ENCODE measurements at places on chromosomes 12 and 14.

- DNase-seq = no peak
Observed at GRCh38 chr12:25264862-25265261, 14.1 kb upstream of the KRAS start.

DNA sequence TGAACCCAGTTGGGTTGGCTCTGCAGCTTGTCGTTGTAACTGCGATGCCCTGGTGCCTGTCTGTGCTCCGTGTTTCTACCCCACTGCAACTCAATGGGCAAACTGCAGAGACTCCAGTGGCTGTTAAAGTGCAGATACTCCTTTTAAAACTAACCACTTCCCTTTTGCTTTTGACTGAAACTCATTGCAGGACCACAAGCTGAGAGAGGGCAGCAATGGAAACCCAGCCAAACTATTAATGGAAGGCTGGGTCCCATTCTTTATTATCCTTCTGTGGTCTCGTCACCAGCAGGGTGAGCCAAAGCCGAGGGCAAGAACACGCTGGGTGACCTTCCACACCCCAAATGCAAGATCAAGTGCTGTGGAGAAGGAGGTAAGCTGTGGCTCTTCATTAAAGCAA is 910.4 kb downstream of the VRK1 start:
- DNase-seq = no peak

GRCh38 chr14:24054324-24054641 is 2.5 kb downstream of the CARMIL3 start:
- DNase-seq = no peak

- no peak for DNase-seq
Observed at GRCh38 chr12:84973026-84973425, 60.4 kb upstream of the SLC6A15 start.

DNA sequence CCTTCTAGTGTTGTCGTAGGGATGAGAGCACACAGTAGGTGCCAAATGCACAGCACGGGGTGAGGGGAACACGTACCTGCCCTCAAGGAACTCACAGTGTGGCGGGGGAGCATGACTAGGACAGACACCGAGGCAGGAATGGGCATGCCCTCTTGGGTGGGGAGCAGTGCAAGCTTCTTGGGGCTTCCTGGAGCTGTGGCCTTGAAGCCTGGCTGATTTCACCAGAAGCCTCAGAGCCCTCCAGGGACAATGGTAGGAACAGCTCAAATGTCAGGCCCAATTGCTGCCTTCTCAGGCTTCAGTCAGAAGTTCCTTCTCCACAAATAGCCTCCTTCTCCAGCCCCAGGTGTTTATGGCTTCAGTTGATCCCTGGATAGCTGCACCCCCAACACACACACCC is 43.4 kb downstream of the TEAD4 start:
- no peak for DNase-seq

- no peak for DNase-seq
Observed at GRCh38 chr12:9319044-9319841, 111.0 kb upstream of the PZP start.

- DNase-seq = no peak
Observed at GRCh38 chr12:77102691-77103090, 37.3 kb upstream of the E2F7 start.

DNA sequence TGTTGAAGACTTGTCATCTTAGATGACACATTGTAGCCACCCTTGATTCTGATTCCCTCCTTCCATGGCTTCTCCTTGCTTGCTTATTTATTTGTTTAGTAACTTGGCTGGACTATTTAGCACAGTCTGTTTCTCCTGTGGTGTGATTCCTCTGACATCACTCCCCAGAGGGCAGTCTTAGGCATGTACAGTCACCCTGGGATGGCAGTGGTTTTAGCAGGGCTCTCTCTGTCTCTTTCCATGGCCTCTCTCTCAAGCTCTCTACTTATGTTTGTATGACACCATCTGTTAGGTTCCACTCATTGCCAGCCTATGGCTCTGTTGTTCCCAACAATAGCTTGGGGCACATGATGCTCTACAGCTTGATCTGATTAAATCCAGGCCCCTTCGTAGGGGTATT is 158.3 kb downstream of the ADGRD1 start:
- no peak for DNase-seq

- DNase-seq = no peak
Observed at GRCh38 chr12:116529686-116530085, 29.5 kb upstream of the MAP1LC3B2 start.

GRCh38 chr14:71103662-71104484 is 196.6 kb downstream of the PCNX1 start:
- DNase-seq = no peak

DNA sequence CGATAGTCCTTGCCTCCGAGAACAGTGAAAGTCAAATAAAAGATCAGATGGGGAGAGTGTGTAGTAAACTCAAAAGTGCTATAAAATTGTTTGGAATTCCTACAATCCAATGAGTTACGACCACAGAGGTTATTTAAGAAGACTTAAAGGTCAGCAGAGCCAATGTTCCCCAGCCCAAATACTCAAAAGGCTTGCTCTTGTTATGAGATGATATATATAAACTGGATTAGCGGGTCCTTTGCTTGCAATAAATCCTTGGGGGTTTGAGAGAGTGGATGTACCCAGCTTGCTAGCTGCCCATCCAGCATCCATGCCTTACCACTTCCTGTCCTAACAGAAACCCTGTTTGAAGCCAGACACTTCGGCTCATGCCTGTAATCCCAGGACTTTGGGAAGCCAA is 29.0 kb upstream of the MED13L start:
- DNase-seq = no peak

- no peak for DNase-seq
Observed at GRCh38 chr12:111673503-111673902, 12.3 kb downstream of the BRAP start.

DNA sequence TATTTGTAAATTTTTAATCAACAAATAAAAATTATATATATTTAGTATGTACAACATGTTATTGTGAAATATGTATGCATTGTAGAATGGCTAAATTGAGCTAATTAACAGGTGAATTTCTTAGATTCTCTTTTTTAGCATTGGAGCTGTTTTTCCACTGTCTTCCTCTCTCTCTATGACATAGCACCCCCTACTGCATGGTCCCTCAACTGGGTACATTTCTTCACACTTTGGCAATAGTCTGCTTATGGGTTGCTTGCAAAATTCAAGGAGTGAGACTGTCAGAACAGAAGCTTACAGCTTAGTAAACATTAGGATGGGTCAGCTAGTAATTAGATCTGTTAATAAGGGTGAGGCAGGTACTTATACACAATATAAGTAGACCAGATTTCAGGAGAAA is 658.5 kb upstream of the MGAT4C start:
- DNase-seq = peak; percentile 31

GRCh38 chr12:130953771-130954543 is at the start of gene ADGRD1:
Gene ADGRD1, plus strand, starts transcription at chr12:130953907. Its CDS starts 559 bp downstream, at chr12:130954466.
- DNase-seq = no peak
